ENCODE measurements at places on chromosomes 2 and 18.

DNA sequence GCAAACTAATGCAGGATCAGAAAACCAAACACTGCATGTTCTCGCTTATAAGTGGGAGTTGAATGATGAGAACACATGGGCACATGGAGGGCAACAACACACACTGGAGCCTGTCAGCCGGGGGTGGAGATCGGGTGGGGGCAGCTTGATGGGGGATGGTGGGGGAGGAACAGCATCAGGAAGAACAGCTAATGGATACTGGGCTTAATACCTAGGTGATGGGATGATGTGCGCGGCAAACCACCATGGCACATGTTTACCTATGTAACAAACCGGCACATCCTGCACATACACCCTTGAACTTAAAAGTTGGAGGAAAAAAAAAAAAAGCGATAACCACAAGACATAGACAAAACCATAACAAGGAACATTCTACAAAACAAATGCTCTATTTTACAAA lies 10.4 kb downstream of the CHMP3 start:
- DNase-seq, result no peak

DNA sequence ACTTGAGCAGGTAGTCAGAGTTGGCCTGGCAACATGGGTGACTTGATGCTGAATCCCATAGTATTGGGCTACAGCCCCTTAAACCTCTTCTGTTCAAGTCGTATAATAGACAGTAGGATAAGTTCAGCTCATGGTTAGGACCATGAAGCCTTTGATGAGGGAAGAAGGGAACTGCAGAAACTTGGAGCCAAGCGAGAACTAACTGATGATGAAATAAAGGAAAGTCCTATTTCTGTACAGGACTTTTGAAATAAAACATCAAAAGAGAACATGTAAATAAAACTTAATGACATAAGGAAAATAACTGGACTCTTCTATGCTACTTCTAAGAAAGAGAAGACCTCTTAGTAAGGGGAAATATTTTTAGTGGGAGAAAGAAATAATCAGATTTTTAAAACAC lies 51.2 kb upstream of the UGP2 start:
- DNase-seq, result no peak

- DNase-seq, result no peak
Observed at GRCh38 chr2:168734199-168734760, 68.2 kb upstream of the NOSTRIN start.

GRCh38 chr2:179049546-179050311 lies at the start of gene CCDC141:
CCDC141 (minus strand) TSS chr2:179050137; CDS start chr2:179049941, 196 bp downstream.
- DNase-seq, result no peak
